ENCODE measurements at places on chromosomes 1 and 21.

DNA sequence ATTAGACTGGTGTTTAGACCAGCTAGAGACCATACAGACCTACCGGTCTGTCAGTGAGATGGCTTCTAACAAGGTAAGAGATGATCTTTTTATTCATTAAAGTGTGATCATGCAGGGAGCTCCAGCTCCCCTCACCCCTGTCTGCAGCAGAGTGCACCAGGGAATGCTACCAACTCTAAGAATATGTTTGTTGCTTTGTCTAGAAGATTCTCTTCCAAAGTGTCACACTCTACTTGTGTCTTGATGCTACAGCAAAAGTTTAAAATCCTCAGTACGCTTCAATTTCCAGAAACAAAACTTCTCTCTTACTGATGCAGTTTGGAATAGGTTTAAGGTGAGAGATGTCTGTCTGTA lies 201.4 kb upstream of the SGIP1 start:
- DNase-seq, result no peak

DNA sequence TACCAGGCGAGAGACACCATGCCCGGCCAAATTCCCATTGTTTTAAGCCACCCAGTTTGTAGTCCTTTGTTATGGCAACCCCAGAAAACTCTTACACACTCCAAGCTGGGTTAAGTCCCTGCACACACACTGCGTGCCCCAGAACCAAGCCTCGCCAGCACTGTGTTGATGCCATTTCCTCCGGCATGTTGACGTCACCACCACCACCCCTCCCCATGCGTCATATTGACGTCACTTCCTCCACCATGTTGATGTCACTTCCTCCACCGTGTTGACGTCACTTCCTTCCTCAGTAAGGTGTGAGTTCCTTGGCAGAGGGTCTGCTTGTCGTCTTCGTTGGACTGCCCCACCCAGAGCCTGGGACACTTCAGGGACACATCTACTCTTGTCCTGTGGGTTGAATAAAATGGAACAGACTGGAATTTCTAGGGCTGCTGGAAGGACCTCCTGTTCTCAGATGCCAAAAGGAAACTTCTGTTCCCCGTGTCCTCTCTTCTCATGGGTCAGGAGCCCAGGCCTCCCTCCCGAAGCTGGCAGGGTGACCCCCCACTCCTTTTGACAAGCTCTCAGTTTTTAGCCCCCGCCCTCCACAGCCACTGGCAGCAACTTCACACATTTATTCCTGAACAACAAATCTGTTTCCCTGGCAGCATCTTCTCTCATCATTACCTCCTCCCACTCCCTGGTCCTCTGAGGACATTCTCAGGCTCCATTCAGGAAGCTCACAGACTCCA lies 643.3 kb downstream of the NPHP4 start:
- DNase-seq, result peak; percentile 6

- DNase-seq, result no peak
These were observed 949.7 kb downstream of the AMY1C start for GRCh38 chr1:104699433-104699832.

GRCh38 chr1:154474802-154475201 lies 27.2 kb upstream of the TDRD10 start:
- DNase-seq, result no peak

DNA sequence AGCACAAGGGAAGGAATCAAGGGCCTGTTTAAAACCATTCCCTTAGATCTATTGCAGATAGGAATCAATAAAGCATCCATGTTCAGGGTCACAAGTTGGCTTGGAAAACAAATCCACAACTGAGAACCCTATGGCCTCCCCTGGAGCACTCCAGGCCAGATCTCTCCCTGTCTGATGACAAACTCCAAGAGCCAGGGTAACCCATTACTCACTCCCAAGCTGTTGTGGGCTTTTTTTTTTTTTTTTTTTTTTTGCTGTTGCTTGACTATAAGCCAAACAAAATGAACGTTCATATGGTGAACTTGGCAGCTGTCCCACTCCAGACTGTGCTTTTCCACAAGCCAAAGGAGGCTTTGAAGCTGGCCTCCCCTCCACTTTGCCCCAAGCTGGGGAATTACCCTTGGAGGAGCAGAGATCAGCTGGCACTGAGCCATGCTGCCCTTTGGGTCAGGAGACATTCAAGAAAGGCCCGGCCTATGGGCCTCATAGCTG lies 35.7 kb upstream of the VAV3 start:
- DNase-seq, result no peak

DNA sequence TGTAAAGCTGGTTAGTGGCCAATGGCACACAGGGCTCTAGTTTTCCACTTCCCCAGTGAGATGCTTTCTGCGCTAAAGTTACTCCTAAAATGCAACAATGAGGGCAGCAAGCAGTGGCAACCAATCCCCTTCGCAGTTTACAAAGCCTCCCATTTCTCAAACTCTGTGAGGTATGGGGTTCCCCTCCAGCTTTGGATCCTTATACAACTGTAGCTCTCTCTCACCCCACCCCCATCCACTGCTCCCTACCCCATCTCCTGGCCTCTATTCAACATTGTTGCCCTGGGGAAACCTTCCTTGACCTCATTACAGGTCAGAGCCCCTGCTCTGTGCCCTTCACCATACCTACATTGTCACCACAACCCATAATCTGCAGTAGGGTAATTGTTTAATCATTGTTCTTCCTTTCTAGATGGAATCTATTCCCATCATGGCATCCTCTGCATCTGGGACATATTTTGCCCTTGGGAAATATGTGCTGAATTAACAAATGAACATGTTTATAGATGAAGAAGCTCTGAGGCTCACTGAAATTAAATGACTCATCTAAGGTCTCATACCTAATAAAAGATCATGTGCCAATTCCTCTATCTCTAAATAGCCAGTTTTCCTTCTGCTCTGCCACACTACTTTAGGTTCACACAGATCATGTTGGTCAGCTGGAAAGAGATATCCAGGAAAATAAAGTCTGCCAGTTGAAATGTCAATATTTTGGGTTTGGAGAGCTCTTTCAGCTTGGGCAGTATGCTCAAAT lies 12.6 kb downstream of the KIAA0040 start:
- DNase-seq, result no peak

GRCh38 chr1:47797575-47797974 lies 199.6 kb downstream of the TRABD2B start:
- no peak for DNase-seq
